A549 (cell line): ENCODE measurements at places on chromosomes 13 and 19.

GRCh38 chr19:8490395-8490760 lies 12.1 kb downstream of the PRAM1 start:
- no peak for DNase-seq

GRCh38 chr19:43872547-43873336 lies 45.6 kb downstream of the ZNF283 start:
- peak; percentile 18 for DNase-seq

- DNase-seq, result no peak
Observed at GRCh38 chr19:53958823-53959757, 3.6 kb upstream of the CACNG8 start.

GRCh38 chr13:101640788-101641400 lies 188.4 kb downstream of the ITGBL1 start:
- DNase-seq, result no peak

GRCh38 chr19:49014123-49014869 lies 2.6 kb downstream of the LHB start:
- DNase-seq, result no peak

- no peak for DNase-seq
Observed at GRCh38 chr13:88622362-88622973, 951.3 kb downstream of the SLITRK5 start.

DNA sequence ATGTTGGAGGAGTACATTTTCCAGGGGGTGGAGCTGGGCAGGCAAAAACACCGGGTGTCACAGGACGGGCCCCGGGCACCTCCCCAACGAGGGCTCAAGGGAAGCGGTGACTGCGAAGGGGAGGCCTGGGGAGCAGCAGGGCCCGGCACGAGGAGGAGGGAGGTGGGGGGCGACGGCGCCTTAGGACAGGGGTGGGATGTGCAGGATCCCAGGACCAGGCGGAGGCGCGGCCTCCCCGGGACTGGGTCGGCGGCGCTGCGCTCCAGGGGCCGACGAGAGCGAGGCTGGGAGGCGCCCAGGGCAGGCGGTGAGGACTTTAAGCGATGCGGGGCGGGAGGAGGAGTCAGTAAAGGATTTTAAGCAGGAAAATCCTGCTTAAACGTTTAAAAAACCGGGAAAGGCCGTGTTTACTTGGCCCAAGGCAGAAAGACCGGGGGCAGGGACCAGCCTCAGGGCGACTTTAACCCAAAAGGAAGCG lies 427 bp downstream of the ZNF160 start:
- DNase-seq, result no peak

DNA sequence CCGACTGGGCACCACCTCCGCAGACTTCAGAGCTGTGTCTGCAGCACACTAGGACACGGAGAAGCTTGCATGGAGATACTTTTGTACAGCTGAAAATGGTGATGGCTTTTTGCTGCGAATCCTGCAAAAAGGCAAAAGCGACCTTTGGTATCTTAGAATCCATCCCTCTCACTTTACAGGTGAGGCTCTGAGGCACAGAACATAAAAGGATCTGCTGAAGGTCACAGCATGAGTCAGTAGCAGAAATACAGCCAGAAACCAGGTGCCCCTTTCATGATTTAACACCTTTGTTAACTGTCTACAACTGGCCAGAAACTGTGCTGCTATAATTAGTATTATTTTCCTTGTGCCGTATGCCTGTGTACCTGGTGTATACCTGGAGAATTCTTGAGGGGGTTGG lies 48.3 kb downstream of the EFNB2 start:
- DNase-seq, result no peak
